ENCODE measurements at places on chromosomes 4 and X.

GRCh38 chrX:1407035-1407434 is 15.1 kb upstream of the SLC25A6 start:
- no peak for DNase-seq

- peak; percentile 34 for DNase-seq
Measured at GRCh38 chr4:163587867-163588266, 93.4 kb downstream of the TMA16 start.

DNA sequence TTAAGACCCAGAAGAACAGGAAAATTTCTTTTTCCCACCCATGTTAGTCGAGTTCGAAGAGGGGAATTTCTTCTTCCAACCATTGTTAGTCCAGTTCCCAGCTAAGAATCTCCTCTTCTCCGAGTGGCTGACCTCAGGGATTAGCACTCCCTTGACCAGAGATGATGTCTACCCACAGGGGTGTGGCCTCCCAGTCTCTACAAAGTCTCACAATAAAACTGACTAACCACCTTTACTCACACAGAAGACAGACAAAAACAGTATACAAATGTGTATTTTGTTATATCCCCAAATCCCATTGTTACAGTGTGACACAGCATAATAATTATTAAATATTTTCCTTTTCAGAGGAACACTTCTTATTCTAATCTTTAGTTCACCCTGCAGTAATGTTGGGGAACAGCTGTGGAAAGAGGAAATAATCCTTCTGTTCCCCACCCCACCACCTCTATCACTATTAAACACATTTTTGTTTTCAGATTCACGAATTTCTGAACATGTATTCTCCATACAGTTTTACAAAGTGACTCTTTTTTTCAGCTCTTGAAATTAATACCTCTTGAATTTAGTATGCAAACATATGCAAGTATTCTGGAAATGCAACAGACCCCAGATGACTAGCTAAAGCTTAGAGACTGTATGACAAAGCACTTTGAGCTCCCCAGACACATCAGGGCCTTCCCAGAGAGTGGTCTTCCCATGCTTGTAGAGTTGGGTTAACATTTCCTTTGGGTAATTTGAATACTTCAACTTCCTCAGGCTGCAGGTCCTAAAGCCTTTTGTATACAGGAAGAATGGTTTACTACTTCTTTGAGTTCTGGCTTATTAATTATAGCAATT is 62.5 kb upstream of the NFKB1 start:
- DNase-seq = no peak

DNA sequence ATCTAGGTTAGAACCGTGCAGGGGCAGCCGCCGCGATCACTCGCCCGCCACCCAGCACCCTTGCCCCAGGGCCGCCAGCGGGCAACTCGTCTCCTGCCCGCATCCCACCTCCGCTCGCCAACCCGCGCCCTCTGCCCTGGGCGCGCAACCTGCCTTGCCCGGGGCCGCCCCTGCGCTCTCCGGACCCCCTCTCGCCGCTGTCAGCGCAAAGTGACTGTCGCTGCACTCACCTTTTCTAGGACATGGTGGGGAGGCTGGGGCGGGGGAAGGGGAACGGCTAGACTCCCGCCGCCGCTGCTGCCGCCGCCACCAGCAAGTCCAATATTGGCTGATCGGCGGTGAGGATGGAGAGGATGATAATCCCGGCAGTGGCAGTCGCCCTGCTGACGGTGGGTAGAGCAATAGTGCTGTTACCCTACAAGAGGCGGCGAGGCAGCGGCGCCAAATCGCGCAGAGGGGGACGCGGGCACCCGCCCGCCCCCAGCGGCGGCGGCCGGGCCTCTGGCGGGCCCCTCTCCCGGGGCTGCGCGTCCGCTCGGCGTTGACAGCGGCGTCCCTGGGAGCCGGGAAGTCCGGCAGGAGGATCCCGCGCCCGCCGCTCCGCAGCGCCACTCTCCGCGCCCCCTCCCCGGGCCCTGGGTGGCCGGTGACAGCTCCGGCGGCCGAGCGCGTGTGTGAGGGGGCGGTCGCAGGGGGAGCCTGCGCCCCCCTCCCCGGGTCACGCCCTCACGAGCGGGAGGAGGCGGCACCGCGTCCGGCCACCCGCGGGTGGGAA is 2.3 kb upstream of the NR3C2 start:
- DNase-seq = peak; percentile 58

DNA sequence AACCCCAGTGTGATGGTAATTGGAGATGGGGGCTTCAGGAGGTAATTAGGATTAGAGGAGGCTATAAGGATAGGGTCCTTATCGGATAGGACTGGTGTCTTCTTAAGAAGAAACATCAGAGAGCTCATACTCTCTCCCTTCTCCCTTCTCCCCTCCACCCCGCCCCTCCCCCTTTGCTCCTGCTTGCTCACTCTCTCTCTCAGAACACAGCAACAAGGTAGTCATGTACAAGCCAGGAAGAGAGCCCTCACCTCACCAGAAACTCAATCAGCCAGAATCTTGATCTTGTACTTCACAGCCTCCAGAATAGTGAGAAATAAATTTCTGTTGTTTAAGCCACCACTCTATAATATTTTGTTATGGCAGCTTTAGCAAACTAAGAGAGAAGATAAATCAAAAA is 4.5 kb downstream of the DDX60L start:
- no peak for DNase-seq

GRCh38 chr4:41110050-41110449 is 104.3 kb downstream of the APBB2 start:
- no peak for DNase-seq

DNA sequence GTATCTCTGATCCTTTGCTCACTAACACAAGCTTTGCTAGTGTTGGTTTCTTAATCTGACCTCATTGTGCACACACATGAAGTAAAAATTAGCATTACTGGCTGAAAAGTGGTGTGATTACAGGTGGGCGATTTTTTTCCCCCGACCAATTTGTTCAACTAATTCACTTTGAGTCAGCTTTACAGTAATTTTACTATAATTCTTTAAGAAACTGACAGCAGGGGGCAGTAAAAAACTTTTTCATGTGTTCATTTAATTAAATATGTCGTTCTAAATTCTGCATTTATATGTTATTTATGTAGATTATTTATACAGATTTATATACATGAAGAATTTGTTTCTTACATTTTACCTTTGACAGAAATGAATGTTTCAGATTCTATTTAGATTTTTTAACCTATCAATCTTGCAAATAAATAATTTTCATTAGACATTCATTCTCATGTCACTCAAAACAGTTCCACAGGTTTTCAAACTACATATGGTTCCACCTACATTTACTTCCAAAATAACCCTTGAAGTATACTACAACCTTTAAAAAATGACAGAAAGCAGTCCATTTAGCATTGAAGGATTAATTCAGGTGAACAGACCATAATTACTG is 17.5 kb downstream of the PALLD start:
- DNase-seq = no peak

GRCh38 chr4:37909332-37910090 is 18.6 kb downstream of the TBC1D1 start:
- no peak for DNase-seq

DNA sequence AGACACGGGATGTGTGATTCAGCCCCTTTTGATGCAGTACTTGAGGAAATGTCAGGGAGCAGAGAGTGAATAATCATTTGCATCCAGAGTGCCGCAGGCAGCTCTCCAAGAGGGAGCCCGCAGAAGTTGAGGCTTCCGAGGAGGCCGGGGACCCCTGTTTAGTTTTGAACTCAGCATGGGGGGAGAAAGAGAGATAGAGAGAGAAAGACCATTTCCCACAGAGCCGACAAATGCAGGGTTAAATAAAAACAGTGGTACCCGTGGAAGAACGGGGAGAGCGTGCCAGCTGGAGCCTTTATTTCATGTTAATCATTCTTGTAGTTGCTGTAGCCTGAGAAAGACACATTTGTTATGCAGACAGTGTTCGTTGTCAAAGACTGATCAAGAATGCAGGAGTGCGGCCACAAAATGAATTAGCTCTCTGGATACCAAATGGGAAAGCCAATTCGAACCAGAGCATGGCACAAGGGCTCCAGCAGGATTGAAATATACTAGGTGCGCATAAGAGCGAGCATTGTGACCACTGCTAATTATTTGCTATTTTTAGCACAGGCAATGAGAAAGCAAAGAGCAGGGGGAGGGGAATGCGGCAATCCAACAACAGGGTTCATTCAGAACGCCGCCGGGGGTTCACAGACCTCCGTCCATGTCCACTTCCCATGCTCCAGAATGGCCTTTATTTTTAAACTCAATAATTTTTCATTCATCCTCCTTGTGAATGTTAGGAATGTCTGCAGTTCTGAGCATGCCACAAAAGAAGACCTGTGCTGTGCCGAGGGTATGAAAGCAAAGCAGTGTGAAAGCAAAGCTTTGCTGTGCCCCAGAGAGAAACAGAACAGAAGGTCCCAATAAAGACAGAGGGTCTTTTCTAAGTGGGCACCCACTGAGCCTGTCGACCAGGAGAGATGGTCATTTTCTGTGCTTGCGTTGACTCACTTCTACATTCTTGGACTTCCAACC is 243.9 kb upstream of the VCX3A start:
- no peak for DNase-seq

- peak; percentile 25 for DNase-seq
Measured at GRCh38 chrX:69163936-69164741, 1.1 kb downstream of the PJA1 start.

- DNase-seq = no peak
Measured at GRCh38 chr4:74397748-74398426, 32.9 kb downstream of the EREG start.

GRCh38 chrX:134482371-134482770 is 22.4 kb downstream of the HPRT1 start:
- DNase-seq = no peak

GRCh38 chrX:21837056-21837455 is 2.4 kb upstream of the MBTPS2 start:
- DNase-seq = no peak

DNA sequence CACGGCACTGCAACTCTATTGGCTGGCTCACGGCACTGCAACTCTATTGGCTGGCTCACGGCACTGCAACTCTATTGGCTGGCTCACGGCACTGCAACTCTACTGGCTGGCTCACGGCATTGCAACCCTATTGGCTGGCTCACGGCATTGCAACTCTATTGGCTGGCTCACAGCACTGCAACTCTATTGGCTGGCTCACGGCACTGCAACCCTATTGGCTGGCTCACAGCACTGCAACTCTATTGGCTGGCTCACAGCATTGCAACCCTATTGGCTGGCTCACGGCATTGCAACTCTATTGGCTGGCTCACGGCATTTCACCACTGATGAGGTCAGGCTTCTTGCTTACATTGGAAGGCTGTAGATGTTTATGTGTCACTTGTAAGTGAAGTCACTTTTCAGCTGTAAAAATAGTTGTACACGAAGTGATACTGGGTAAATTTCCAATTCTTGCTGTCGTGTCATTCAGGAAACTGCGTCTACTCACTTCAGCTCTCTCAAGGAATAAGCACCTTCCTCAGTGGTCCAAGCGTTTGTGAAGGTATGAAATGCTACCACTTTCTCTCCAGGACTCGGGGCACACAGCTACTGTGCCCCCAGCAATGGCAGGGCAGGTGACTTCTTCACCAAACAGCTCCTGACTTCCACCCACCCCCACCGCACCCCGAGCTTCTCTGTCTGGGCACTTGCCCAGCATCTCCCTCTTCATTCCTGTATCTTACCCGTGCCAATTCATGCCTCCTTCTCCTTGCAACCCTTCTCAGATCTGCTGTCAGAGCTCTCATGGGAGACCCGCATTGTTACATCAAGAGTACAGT is 141.3 kb downstream of the AFAP1 start:
- DNase-seq = no peak

- no peak for DNase-seq
Measured at GRCh38 chrX:1743105-1743504, 128.2 kb downstream of the ASMT start.

DNA sequence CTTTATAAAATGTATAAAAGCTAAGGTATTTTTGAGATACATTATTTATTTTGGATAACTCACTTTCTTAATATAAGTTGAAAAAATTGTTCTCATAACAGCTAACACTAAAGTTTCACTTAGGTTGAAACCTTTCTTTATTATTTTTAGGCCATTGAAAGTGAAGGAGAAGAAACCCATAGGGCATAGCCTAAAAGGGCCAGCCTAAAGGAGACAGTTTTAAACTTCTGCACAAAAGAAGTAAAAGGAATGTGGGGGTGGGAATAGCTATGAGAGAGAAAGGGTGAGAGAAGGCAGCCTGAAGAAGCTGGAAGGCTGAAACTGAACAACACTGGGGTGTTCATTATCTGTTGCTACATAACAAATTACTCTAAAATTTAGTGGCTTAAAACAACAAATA is 57.6 kb upstream of the RAPGEF2 start:
- no peak for DNase-seq

DNA sequence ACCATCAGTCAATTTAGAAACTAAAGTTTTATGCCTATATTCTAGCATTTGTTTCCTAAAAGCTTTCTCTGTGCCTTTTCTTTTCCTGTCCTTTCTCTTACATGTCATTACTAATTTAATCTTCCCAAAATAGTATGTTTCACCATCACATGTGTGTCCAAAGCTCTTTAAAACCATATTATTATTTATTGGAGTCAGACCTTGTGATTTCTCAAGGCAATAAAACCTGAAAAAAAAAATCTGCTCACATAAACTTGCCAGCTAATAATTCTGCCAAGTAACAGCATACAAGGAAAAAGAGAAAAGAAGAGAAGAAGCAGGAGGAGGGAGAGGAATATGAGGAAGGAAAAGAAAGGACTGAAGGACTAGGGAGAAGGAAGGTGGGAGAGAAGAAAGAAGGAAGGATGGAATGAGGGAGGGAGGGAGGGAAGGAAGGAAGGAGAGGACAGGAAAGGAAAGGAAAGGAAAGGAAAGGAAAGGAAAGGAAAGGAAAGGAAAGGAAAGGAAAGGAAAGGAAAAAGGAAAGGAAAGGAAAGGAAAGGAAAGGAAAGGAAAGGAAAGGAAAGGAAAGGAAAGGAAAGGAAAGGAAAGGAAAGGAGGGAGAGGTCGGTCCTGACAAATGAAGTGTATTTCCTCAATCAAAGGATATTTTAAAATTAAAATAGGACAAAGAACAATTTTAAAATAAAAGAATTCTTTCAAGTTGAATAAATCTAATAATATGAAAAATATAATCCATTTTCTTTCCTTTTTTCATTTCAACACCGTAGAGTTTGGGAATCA is 57.4 kb downstream of the ANTXR2 start:
- DNase-seq = no peak

DNA sequence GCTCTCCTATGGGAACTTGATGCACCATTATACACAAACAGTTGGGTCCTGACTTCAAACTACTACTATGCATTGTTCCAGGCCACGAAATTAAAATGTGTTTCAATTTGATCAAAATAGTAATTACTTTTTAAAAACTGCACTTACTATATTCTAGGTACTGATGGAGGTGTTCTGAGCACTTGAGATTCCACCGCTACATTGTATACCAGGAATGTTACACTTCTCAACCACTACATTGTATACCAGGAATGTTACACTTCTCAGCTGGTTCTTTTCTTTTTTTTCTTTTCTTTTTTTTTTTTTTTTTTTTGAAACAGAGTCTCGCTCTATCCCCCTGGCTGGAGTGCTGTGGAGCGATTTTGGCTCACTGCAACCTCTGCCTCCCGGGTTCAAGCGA is 77.9 kb downstream of the ELOVL6 start:
- DNase-seq = no peak

- DNase-seq = no peak
Measured at GRCh38 chr4:38859501-38859900, 2.9 kb upstream of the TLR6 start.

All from activated B cell treated with CpG ODN at 0.5 μM for 24 hours (primary cell).